ENCODE measurements at places on chromosomes 13 and 19. TPM values are rescaled to one million over a fixed set of nuclear protein-coding genes. Genes with fewer than 3 reads are reported as not detected.

DNA sequence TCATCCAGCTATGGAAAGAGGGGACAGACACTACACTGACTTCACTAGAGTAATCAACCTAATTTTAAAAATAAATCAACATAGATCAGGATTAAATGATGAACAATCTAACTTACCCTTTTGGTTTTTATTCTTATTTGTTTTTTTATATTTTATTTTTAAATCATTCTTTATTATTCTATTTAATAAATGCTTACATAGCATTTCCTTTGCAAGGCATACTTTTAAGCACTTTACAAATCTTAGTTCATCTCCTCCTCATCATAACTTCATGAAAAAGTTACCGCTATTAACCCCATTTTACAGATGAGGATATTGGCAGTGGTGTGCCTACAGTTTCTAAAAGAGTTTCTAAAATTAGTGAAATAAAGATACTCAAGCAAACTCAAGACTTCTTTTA, 380.6 kb downstream of the TBC1D4 start:
- no peak for DNase-seq

Gene HCST
- 6.1 TPM for total RNA-seq

DNA sequence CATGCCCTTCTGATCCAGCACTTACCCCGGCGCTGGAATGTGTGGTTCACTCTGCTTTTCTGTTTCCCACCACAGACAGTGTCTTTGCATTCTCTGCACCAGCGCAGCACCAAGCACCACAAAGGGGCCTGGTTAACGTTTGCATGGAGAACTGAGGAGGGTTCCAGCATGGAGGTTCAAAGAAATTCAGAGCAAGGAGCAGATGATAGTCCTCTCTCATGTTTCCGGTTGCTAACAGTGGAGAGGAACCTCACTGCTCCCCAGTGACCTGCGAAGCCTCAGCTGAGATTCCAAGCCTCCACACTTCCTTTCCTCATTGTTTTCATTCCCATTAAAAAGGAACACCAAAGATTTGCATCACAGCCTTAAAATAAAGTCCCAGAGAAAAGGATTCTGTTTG, 99.7 kb downstream of the STARD13 start:
- DNase-seq = no peak

DNA sequence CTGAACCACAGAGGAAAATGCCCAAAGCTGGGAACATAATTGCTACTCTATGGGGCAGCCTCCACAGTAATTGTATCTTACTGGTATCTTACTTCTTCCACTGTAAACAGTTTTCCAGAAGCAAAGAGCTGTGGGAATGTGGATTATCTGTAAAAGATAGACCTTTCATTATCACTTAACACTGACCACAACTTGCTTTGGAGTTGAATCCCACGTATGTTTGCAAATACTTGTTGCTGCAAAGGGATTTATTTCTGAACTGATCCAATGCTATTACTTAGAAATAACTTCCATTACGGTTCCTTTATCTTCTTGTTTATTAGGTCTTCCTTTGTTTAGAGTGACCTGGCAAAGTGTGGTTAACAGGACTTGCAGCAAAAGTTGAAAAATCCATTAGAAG, 218.1 kb downstream of the KCTD12 start:
- DNase-seq = no peak

GRCh38 chr19:19510432-19510831, 4.9 kb downstream of the TSSK6 start:
- DNase-seq = no peak

GRCh38 chr13:41969072-41969471, 8.2 kb upstream of the VWA8 start:
- DNase-seq = no peak

DNA sequence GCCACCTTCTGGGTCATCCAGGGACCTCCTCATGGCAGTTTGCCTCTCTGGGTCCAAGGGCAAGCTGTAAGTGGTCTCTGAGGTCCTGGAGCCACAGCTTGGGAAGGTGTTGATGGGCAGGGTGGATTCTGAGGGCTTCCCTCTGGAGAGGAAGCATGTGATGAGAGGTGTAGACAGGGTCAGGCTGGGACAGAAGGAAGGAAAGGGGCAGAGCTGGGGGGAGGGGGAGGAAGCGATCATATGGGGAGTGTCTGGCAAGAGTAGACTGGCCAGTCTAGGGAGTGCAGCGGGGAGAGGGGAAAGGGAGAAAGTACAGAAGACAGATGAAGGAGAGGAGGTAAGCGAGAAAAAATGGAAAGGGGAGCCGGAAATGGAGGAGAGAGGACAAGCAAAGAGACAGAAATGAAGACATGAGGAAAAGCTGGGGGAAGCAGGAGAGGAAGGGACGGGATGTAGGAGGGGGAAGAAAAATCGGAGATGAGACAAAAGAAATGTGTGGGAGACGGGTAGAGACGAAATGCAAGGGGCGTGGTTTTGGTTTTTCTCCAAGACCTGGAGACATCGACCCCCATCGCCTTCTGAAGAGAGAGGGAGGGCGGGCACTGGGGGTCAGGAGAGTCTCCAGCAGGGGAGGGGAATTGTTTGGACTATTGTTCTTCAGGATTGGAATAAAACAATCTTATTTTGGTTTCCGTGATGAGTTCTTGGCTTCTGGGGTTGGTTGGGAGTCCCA, 26.6 kb downstream of the ZSWIM9 start:
- DNase-seq = no peak

Gene RTBDN
- total RNA-seq = not detected

Gene PCDH17
- total RNA-seq = 1.2 TPM

Gene PEAK3
- total RNA-seq = 0.15 TPM

- no peak for DNase-seq
Observed at GRCh38 chr13:111031531-111031961, 83.6 kb upstream of the ARHGEF7 start.

DNA sequence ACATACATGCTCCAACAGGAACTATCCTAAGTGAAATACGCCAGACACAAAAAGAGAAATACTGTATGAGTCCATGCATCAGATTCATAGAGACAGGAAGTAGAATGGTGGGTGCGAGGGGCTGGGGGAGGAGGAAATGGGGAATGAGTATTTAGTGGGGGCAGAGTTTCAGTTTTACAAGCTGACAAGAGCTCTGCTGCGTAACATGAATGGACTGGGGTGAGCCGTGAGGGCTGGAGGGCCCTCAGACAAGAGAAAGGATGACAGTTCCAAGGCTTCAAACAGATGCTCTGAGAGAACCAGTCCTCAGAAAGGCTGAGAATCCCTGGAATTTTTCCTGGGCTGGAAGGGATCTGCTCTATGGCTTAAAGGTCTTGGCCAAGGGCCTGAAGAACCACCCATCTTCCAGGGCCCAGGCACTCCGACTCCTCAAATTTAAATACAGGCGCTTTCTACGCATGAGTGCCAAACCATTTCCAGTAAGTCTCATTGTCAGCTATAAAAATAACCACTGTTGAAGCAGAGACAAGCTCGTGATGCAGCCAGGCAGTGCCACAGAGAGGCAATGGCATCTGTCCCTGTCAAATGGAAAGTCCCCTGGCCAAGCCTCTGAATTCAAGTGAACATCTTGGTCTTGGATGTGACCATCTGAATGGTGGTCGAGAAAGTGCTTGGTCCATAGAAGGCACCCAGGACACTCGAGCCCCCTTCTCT, 17.5 kb downstream of the KLF2 start:
- no peak for DNase-seq

GRCh38 chr13:35387682-35388250, 88.7 kb downstream of the MAB21L1 start:
- DNase-seq = no peak

Gene KIR3DL2
- 0.15 TPM for total RNA-seq

- DNase-seq = no peak
Observed at GRCh38 chr19:33394006-33394722, 20.7 kb downstream of the CEBPG start.

GRCh38 chr19:15524781-15525180, 16.5 kb downstream of the CYP4F22 start:
- no peak for DNase-seq

GRCh38 chr19:3046698-3047495, 15.4 kb downstream of the TLE5 start:
- DNase-seq = peak; percentile 35
